ENCODE measurements at places on chromosomes 1 and 21. TPM values are rescaled to one million over a fixed set of nuclear protein-coding genes. Genes with fewer than 3 reads are reported as not detected.

Gene FCRL2
- total RNA-seq = not detected

DNA sequence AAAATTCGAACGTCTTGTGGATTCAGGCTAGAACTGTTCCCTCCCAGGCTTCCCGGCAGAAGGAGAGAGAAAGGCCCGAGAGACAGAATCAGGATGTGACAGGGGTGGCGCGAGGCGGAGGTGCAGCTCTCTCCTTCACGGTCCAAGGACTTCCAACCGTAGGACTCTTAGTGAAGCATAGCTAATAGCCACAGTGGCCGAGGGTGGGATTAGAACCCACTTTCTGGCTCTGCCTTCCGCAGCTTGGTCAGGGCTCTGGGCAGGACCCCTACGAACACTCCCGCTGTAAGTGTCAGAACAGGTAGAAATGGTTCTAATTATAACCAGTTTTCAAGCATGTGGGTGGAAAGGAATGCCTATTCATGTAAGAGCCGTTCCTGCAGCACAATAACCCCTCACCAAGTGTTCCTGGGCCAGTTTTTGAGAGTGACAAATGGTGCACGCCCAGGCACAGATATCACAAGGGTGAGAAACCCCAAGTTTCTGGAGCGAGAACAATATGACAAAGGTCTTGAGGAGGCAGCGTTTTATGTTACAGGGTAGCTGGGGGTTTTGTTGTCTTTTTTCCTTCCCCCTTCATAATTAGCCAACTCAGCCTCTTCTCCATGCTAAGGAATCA is 86.4 kb downstream of the SYF2 start:
- DNase-seq = no peak

- DNase-seq = peak; percentile 40
These were observed 61.0 kb downstream of the MAST2 start for GRCh38 chr1:45864167-45865106.

DNA sequence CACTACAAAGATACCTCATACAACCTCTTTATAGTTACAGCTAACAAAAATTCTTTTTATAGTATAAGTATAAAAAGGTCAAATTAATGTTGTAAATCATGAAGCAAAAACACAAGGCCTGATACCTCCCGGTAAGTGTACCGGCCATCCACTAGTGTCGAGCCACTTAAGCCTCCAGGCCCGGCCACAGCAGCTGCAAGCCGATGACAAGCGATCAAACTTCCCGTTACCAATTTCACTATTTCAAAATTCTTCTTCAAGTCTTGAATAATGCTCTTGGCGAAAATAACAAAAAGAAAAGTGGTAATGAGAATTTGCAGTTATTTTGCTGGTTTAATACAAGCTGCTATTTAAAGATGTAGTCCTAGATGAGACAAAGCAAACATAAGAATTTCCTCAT is 67.6 kb downstream of the USP24 start:
- DNase-seq = no peak

GRCh38 chr1:1309251-1310108 is 1.1 kb downstream of the PUSL1 start:
- DNase-seq = peak; percentile 27

DNA sequence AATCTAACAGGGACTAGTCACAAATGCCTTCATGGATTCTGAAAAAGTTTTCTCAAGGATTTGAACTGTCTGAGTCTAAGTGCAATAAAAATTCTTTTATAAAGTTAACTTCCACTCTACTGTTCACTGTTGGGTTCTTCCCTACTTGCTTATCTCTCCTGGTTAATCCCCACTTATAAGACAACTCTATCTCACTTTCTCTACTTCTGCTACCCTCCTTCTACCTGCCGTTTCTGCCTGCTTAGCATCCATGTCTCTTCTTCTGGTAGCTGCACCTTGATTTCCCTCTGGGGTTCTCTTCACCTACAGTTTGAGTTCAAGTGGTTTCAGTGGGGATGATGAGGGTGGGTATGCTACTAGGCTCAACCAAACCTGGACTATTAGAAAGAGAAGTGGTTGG is 6.0 kb downstream of the TSHB start:
- no peak for DNase-seq

GRCh38 chr1:1135339-1136136 is 19.6 kb upstream of the C1orf159 start:
- no peak for DNase-seq

Gene LDLRAD1
- not detected for total RNA-seq

Gene ZNF593OS
- not detected for total RNA-seq

- DNase-seq = no peak
These were observed 1102.8 kb downstream of the BRINP3 start for GRCh38 chr1:189374816-189375215.

Gene H6PD
- 21.3 TPM for total RNA-seq

DNA sequence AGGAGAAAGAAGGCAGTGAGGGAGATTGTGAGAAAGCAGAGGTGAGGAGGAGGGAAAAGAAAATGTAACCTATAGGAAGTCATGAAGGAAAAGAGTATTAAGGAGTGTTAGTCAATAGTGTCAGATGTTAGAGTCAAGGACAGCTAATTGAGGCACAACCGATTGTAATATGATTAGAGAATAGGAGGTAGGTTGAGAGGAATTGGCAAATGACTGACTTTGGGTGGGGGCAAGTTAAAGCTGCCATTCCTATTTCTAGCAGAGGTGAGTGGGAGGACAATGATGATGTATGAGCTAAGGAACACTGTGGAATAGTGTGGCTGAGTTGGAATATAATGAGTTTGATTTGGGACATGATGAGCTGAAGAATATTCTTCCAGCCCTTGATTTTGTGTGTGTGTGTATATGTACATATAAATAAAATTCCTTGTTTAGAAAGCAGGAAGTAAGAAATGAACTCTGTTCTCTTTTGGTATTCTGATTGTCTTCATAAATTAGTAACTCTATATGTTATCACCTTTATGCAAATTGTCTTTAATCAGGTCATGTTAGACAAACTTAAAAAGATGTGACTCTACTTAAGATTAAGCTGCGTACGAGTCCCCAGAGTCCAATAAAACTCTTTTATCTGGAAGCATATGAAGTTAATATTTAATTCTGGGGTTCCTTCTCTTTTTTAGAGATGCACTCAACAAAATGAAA is 98.4 kb downstream of the FNBP1L start:
- no peak for DNase-seq

Gene PGLYRP3
- not detected for total RNA-seq

Gene C8A
- total RNA-seq = not detected

Gene GSTM1
- 8.5 TPM for total RNA-seq

GRCh38 chr1:81032973-81033425 is 767.7 kb upstream of the ADGRL2 start:
- no peak for DNase-seq

GRCh38 chr1:156806512-156807440 is 9.9 kb downstream of the SH2D2A start:
- peak; percentile 72 for DNase-seq

GRCh38 chr1:178625695-178626094 is 99.3 kb upstream of the RALGPS2 start:
- no peak for DNase-seq
